ENCODE measurements at places on chromosomes 13 and 19.

DNA sequence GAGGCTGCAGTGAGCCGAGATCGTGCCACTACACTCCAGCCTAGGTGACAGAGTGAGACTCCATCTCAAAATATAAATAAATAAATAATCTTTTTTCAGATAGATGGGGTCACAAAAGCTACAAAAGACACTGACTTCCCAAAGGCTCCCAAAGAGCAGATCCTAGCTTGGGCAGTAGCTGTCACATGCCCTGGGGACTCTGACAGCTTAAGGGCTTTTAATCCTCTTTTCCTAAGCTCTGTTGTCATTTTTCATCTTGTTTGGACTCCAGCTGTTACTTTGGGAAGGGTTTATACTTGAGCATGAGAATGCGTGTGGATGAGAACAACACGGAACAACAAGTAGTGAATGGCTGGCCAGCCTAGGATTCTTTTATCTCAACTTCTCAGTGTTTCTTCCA is 231.7 kb downstream of the MZT1 start:
- DNase-seq, result no peak

- DNase-seq, result no peak
These were observed 6.5 kb downstream of the HIF3A start for GRCh38 chr19:46303322-46303690.

- no peak for DNase-seq
These were observed 669 bp downstream of the GADD45B start for GRCh38 chr19:2476451-2477140.

DNA sequence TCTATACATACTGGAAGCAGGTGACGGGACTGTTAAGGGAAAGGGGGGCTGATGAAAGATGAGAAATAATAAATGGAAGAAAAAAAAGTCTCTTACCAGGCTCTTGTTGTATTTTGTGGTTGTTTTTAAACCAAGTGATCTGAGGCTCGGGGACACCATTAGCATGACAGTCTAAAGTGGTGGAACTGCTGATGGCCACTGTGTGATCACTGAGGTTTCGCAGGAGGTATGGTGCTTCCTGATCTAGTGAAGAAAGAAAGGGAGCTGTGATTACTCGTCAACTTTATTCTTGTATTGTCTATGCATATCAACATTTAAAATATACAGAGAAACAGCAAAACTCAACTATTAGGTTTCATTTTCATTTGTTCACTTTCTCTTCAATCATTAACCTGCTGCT is 110.1 kb downstream of the FLT1 start:
- DNase-seq, result no peak

GRCh38 chr13:102017248-102017647 is 384.6 kb downstream of the FGF14 start:
- DNase-seq, result no peak

- DNase-seq, result no peak
These were observed 46.0 kb upstream of the STK24 start for GRCh38 chr13:98622931-98623331.

GRCh38 chr19:51712461-51713081 is 11.2 kb downstream of the HAS1 start:
- no peak for DNase-seq

DNA sequence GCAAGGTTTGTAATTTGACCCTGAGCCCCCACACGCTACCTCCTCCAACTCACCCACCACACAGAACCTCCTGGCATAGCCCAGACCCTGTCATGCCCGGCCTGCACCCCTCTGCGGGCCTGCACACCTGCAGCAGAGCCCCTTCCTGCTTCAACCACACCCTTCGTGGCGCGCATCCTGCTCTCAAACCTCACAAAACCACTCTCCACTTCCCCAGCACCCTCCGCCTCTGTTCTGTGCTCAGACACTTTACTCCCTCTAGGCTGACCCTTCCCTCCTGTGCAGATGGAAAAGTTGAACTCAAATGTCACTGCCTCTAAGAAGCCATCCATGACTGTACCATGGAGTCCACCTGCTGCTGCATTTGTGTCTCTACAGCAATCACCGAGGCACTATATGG is 28.5 kb downstream of the FAAP24 start:
- DNase-seq, result no peak

DNA sequence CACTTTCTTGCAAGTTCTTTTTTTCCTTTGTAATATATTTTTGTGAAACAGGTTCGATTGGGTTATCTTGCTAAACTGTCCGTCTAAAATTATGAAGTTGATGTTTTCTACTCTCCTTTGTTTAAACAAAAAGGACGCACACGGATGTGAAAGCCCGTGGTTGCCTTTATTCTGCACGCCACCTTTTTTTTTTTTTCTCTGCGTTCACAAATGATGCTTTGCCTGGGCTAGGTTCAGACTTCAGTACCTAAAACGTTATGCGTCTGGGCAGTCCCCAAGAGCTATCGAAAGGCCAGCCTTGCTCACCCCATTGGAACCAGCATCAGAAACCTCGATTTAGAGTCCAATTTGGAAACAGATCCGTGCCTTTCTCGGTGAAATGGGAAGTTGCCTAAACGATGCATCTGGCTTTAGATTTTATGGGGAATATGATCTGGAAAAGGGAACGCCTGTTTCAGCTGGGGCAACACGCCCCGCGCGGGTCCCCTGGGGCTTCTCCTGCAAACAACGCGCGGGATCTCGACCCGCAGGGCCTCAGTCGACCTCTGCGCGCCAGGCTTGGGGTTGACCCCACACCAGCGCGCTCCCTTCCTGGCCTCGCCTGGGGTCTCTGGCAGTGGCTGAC is 113.9 kb downstream of the KCNRG start:
- no peak for DNase-seq

GRCh38 chr19:23855676-23856075 is 59.0 kb upstream of the ZNF726 start:
- no peak for DNase-seq
